Kidney epithelial cell (primary cell): ENCODE measurements at places on chromosomes 11 and 22.

DNA sequence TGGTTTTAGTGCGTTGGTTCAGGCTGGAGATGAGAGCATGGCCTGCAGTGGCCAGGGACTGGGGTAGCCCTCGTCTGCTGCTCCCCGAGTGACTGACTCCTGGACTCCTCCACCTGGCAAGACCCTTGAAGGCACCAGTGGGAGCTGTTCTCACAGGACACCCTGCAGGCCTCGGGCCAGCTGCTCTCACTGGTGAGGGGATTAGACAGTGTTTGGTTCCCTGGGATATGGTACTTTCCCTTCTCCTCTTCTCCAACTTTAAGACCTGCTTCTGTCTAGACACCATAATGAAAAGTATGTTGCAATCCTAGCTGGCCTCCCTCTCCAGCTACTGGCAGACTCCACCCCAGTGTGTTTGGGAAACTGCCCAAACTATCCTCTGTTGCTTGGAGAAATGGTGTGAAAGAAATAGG lies 168.8 kb upstream of the CADM1 start:
- no peak for DNase-seq

- no peak for DNase-seq
Observed at GRCh38 chr11:114614127-114614720, 18.6 kb upstream of the NXPE4 start.

DNA sequence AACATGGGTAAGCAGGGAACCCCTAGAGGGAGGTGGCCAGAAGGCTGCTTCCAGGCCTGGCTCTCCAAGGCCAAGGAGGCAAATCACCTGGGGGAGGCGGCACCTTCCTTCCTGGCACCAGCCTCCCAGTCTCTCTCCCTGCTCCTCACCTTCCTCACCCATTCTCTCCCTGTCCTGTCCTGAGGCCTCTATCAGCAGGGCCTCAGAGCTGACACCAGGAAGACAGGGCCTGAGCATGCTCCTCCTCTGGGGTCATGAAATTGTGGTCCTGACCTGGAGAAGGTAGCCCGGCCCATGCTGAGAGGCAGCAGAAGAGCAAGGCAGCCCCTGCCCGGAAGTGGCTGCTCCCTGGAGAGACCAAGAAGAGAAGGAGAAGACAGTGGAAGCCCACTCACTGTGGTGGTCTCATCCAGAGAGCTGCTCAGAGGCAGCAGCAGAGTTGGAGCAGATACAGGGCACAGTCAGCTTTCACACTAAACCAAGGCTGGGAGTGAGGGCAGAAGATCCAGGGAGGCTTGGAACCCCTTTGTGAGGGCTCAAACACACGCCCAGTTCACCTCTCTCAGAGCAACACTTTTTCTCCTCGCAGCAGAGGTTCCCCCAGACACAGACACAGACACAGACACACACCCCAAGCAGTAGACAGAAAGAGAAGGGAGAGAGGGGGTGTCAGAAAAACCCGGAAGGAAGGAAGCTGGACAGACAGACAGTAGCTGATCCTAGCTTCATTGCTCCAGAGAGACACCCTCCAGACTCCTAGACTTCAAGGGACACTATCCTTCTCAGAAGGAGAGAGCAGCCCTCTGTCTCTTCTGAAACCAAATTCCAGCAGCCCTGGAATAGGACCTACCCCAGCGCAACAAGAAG lies 1.8 kb downstream of the BCL9L start:
- DNase-seq = no peak

DNA sequence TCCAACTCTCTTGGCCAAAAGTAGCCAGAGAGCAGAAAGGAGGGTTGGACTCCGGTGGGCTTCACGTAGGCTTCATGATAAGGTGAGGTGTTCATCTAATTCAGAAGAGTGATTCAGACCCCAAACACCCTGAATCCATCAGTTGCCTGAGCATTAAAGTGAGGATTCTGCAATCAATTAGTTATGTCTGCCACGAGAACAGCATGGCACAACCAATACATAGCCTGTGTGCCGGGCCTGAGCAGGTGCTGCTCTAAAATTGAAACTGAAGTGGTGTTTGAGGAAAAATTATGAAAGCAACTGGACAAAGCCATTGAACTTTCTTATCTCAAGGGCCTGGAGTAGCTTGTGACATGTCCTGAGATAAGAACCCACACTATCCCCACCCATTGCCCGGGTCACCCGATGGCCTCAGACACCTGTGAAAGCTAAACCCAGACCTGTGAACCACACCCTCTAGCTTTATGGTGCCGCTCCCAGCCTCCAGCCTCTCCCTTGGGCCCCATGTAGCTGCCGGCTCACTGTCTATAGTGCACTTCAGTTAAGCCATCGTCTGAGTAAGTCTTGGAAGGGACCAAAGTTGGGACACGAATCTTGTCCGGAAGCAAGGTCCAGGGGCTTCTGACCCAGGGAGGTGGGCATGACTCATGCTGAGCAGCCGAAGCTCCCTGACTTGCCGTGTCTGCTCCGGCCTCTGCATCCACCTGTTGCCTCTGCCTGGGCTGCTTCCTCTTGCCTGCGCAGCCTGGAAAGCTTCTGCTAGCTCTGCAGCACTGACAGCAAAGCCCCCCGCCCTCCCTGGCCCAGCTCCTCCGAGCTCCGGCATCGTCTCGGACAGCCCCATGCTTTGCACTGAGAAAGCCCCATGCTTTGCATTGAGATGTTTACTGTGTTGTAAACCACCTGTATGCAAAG lies 5.7 kb upstream of the MYEOV start:
- no peak for DNase-seq

- peak; percentile 56 for DNase-seq
Observed at GRCh38 chr11:130379276-130379675, 49.1 kb downstream of the ADAMTS8 start.

DNA sequence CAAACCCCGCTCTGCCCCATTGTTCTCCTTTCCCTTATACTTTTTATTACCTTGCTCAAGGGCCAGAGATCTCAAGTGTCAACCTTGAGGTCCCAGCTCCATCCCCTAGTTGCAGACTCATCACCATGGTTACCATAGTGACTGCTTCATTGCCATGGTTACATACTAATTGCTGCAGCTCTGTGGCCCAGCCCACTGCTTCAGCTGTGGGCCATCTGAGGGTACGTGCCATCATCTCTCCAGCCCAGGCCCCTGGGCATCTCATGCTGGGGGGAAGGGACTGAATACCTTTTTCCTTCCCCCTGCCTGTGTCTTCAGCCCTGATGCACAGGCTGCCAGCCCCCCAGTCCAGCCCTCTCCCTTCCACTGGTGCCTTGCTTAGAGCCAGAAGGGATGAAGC lies 22.2 kb downstream of the TREH start:
- DNase-seq = no peak

GRCh38 chr22:22720724-22721261 lies 76.4 kb downstream of the GGTLC2 start:
- DNase-seq = no peak

DNA sequence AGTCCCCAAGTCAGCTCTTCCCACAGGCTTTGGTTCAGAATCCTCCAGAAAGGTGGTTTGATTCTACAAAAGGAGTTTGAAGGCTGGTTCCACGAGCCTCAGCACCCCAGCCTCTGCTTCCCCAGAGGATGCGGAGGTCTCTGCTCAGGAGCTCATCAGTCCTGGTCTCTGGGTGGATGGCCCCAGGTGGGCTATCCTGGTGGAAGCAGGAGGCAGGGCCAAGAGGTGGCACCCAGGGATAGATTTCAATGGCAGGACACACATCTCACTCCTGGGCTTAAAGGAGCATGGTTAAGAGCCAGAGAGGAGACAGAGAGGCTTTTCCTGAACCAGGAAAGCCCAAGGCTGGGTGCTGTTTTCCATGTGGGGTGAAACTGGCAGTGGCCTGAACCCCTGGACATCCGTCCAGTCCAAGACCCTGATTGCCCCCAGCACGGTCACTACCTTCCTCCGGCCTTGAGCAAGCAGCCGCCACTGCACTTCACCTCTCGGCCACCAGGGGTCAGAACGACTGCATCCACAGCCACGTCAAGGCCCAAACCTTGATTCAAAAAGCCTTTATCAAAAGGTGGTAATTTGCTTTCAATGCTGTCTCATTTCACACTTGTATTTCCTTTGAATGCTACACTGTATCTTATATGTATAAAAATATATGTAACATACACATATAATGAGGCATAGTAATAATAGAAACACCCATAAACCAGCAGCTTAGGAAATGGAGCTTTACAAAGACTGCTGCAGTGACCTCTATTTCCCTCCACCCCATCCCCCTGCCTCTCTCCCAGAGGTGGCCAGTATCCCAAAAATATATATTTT lies 19.3 kb upstream of the FXYD2 start:
- DNase-seq = no peak

- DNase-seq = no peak
Observed at GRCh38 chr22:36419177-36419911, 31.6 kb upstream of the MYH9 start.

DNA sequence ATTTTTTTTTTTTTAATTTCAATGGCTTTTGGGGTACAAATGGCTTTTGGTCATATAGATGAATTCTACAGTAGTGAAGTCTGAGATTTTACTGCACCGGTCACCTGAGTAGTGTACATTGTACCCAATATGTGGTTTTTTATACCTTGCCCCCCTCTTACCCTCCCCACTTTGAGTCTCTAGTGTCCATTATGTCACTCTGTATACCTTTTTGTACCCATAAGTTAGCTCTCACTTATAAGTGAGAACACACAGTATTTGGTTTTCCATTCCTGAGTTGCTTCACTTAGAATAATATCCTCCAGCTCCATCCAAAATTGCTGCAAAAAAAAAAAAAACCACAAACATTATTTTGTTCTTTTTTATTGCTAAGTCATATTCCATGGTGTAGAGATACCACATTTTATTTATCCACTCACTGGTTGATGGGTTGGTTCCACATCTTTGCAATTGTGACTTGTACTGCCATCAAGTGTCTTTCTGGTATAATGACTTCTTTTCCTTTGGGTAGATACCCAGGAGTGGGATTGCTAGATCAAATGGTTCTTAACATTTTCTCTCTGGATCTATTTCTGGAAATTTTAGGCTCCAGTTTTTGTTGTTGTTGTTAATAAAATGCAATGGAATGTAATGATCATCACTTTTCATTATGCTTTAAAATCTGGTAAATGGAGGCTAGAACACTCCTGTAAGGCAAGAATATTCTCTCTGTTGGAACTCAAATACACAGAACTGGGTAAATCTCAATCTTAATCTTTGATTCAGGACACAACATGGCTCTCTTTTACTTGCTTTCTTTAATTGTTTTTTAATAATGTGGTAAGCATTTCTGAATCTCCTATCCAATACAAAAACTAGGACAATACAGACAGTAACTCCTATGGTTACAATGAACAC lies 10.3 kb downstream of the NEAT1 start:
- DNase-seq = no peak

DNA sequence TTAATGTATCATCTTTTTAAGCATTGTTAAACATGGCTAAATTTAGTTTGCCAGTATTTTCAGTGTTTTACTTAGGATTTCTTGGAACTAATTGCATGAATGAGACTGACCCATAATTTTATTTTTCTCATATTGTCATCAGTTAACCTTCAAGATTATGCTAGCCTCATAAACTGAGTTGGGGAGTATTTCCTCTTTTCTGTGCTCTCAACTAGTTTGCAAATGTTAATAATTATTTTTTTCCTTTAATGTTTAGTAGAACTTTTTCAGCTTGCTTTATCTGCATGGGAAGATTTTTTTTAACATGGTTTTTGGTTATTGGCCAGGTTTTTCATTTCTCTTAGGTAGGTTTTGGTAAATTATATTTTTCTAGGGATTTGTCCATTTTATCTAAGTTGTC lies 235.4 kb upstream of the SESN3 start:
- no peak for DNase-seq
